ENCODE measurements at places on chromosomes 2 and 18.

DNA sequence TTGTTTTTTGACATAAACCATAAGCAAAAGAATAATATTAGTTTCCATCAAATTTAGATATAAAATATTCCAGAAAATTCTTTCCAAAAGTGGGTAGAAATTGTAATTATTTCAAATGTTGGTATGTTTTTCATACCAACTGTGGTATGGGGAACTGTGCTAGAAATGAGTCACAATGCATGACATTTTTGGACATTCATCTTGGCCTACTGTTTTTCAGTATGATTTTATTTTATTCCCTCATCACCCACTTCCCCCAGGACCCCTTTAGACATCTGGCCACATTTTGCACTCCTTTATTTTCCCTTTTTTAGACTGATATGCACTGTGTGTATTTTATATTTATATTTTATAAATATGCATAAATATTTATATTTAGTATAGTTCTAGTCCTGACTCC, 97.1 kb downstream of the DPP4 start:
- no peak for DNase-seq

GRCh38 chr2:226378753-226379705, 420.6 kb downstream of the IRS1 start:
- no peak for DNase-seq

GRCh38 chr2:239964399-239965185, 60.5 kb downstream of the NDUFA10 start:
- no peak for DNase-seq

DNA sequence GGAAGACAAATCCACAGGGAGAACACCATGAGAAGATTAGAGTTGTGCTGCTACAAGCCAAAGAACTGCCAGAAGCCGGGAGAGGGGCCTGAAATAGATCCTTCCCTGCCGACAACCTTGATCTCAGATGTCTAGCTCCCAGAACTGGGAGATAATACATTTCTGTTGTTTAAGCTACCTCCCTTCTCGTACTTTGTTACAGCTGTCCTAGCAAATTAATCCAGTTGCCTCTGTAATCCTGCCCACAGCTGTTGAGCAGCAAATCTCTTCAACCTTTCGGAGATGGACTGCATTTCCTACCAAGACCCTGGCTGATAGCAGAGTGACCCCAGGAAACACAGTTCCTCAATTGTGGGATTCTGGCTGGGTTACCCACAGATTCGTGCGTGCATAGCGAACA, 2.6 kb upstream of the TBC1D8 start:
- DNase-seq: no peak

DNA sequence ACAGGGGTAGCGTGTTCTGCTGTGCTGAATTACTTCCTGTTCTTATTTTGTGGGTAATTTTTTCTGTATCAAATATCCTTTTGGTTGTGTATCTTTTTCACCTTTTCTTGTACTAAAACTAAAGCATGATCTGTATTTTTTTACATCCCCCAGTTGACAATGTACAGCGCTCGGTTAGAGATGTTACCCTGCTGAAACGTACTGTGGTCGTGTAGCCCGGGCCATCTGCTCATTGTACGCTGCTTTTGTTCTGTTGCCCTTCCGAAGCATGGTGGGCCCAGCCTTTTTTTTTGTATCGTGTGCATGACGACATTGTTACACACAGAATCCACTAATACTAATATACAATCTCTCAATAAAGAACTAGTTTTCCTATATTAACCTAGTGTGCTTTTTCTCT, 233.1 kb downstream of the HAUS1 start:
- no peak for DNase-seq

GRCh38 chr18:32469691-32470459, 807 bp downstream of the GAREM1 start:
- peak; percentile 54 for DNase-seq

DNA sequence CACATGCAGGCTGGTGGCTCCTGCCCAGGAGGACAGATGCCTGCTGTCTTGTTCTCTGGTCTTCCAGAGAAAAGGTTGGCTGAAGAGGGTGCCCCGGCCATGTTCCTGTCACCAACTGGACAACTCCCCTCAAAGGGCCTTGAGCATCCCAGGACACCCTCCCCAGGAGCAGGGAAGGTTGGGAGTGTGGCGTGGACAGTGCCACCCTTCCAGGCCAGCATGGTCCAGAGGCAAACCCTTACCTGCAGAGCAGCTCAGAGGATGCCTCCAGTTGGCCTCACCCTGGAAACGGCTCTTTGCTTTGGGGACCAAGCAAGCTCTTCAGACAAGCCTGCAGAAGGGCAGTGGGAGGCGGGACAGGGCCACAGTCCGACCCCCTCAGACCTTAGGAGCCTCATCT, 4.9 kb upstream of the GPC1 start:
- no peak for DNase-seq

- no peak for DNase-seq
These were observed 3.4 kb downstream of the IL1R1 start for GRCh38 chr2:102145934-102146333.

GRCh38 chr2:133532919-133533318, 35.3 kb downstream of the NCKAP5 start:
- no peak for DNase-seq

DNA sequence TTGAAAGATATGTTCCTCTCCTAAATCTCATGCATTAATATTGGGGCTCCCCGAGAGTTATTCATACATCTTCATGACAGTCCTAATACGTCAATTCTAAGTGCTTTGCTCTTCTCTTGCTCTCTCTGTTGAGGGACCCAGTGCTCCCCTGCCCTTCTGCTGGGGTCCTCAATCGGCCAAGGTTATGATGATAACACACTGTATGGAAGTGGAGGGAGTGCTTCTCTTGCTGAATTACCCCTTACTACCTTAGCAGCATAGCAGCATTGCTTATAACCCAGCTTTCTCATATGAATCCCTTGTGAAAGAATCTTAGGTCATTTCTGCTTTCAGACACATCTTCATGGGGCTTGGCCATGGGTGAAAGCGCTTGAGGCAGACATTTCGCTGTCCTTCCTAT, 43.2 kb downstream of the ITPRID2 start:
- no peak for DNase-seq

GRCh38 chr2:74138600-74139323, 8.9 kb downstream of the BOLA3 start:
- DNase-seq: no peak

- no peak for DNase-seq
These were observed 120.2 kb downstream of the LPIN1 start for GRCh38 chr2:11866358-11867335.

- no peak for DNase-seq
These were observed 451.1 kb upstream of the NETO1 start for GRCh38 chr18:73318739-73319479.

DNA sequence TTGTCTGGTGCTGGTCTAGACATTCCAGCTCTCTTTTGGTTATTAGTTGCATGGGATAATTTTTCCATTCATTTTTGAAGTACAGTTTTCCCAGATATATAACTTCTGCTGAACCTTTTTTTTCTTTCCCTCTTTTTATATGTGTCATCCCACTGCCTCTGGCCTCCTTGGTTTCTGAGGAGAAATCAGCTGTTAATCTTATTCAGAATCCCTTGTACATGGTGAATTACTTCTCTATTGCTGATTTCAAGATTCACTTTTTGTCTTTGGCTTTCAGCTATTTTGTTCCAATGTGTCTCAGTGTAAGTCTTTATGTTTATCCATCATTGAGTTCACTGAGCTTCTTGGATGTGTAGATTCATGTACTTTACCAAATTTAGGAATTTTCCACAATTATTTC, 99.7 kb downstream of the ARHGEF4 start:
- DNase-seq: no peak

- no peak for DNase-seq
These were observed 6.0 kb downstream of the RSAD2 start for GRCh38 chr2:6883448-6884122.

DNA sequence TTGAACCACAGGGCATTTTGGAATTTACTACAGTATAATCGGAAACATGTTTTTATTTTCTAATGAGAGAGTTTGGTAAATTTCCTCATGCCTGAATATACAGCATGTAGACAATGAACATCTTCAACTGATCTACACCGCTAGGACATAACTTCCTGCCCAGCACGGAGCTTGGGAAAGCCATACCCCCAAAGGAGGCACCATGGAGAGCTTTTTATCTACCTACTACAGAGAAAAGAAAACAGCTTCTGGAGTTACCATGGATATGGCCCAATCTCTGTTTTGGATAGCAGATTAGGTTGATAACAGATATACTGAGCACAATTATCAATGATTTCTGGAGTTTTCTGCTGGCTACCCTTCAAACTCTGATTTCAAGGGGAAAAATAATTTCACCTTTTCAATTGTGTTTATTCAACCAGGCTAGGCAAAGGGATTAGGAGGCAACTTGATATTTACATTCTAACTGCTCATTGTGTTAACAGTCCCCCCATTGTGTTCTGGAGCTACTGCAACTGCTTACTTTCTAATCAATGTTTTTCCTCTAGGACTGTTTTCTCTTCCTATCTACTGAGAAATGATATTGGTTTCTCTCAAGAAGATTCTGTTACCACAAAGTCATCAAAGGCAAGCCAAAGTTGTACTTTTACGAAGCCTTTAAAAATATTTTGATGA, 123.0 kb upstream of the ARHGAP28 start:
- DNase-seq: no peak

DNA sequence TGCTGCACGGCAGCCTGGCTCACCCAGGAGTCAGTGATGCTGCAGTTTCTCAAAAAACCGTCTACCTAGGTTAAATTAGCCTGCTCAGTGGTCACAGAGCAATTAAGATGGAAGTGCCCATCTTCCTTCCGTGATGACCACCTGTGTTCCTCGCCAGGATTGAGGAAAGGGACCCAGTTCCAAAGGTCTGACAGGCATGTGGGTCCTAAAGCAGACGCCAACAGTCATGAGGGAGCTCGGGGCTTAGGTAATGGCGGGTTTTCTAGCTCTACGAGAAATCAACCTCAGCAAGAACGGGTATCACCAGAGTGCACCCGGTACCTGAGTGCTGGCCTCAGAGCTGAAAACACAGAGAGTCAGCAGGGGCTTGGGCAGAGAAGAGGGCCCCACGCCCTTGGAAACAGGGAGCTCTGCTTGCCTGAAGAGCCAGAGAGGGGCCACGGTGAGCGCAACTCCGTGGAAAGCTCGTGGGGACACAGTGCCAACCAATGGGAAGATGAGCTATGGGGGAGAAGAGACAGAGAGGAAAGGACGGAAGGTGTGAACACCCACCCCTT, 34.3 kb upstream of the DNMT3A start:
- no peak for DNase-seq

DNA sequence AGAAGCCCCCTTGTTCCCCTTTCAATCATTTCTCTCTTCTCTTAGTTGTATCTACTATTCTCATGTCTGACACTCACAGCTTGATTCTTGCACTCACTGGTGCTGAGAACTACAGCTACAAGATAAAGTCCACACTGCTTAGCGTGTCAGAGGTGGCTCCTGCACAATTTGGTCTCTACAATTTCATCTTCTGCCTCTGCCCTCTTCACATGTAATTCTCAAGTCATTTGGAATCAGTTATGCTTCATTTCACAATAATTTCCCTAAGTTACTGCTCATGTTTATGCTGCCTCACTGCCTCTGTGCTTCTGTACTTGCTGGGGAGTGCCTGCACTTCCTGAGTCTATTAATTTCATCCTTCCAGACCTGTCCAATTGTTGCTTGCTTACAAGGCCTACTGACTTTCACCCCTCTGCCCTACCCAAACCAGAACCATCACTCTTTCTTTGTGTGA, 11.6 kb upstream of the NAB1 start:
- no peak for DNase-seq

DNA sequence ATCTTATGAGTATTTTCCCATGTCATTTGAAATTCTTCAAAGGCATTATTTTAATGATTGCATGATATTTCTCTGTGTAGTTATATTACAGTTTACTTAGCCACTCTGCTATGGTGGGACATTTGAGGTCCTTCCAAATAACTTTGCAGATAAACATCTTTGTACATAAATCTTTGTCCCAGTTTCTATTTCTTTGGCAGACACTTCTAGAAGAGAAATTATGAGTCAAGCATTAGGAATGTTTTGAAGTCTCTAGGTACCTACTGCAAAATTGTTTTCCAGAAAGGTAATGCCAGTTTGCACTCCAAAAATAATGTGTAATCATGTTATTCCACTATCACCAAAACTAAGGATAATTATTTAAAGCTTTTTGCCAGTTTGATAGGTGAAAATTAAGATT, 149.7 kb downstream of the EN1 start:
- no peak for DNase-seq

GRCh38 chr2:121329786-121330185, 44.8 kb upstream of the TFCP2L1 start:
- no peak for DNase-seq

DNA sequence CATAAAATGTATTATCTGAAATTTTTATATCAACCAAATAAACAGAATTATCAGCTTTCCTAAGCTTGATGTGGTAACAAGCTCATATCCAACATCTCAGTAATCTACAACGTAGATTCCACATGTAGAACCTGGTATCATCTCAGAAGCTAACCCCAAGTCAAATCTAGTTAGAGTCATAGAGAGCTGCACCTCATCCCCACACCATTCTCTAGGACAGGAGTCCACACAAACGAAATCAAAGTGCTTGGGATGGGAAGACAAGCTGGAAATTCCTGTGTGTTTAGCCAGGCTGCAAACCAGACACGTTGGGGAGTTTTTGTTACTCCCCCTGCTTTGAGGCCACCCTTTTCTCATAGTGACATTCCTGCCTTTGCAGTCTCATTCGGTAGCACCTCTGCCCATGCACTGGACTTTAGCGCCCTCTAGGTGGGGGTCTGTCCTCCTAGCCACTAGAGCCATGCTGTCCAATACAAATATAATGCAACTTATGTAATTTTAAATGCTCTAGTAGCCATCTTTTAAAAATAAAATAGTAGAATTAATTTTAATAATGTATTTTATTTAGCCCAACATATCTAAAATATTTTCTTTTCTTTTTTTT, 28.1 kb upstream of the SATB2 start:
- DNase-seq: no peak

DNA sequence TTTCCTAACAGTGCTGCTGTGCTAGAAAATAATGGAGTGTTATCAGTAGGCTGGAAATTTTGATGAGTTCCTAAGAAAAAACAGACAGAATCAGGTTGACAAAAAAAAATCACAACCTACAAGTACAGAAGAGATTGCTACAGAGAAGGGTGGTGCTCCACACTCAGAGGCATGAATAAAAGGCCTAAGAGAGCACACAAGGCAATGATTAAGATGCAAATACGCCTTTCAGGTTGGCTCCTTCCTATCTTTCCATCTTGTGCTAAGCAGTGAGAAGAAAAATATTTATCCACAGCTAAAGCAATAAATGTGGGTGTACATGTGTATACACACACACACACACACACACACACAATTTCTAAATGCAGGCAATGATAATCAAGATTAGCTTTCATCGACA, 130.6 kb upstream of the UBE2E3 start:
- no peak for DNase-seq

- DNase-seq: peak; percentile 41
These were observed 555.2 kb downstream of the CMPK2 start for GRCh38 chr2:6310256-6311215.

GRCh38 chr2:239579081-239579480, 178.3 kb upstream of the HDAC4 start:
- no peak for DNase-seq

Data from mesothelial cell of epicardium (in vitro differentiated cells).